Osteoblast (primary cell): ENCODE measurements at places on chromosomes 13 and 19. TPM values are rescaled to one million over a fixed set of nuclear protein-coding genes. Genes with fewer than 3 reads are reported as not detected.

- DNase-seq, result peak; percentile 87
These were observed 68.4 kb downstream of the SPATA13 start for GRCh38 chr13:24228852-24229458.

DNA sequence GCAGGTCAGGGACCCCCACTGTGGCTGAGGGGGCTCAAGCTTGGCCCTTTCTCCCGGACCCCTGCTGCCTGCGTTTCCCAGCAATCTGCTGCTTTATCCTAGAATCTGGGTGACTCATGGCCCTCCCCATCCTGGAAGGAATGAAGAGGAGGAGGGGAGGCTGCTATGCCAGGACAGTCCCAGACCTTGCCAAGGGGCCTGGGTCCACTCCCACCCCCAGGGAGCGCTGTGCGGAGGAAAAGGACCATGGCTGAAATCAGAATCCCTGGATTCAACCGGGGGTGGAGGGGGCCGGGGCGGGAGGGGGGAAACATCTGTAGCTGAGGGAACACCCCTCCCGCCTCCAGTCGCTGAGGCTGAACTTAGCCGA, 20.5 kb downstream of the ZNF114 start:
- DNase-seq, result peak; percentile 94

DNA sequence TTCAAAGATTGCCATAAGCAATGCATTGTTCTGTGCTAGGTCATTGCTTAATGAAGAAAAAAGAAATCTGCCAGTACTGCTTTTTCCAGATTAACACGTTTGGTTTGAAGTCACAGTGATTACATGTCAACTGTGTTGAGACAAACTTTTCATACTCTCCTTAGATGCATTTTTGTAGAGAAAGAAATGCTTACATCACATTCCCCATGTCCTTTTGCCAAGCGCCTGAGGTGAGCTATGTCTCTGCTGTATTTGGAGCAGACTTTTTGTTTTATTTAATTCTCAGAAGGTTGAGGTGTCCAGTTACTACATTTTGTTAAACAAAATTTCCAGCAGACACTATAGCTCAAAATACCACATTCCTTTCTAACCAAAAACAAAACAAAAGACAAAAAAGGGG, 16.2 kb downstream of the LACC1 start:
- no peak for DNase-seq

- no peak for DNase-seq
These were observed 583.6 kb downstream of the OLFM4 start for GRCh38 chr13:53612200-53612599.

DNA sequence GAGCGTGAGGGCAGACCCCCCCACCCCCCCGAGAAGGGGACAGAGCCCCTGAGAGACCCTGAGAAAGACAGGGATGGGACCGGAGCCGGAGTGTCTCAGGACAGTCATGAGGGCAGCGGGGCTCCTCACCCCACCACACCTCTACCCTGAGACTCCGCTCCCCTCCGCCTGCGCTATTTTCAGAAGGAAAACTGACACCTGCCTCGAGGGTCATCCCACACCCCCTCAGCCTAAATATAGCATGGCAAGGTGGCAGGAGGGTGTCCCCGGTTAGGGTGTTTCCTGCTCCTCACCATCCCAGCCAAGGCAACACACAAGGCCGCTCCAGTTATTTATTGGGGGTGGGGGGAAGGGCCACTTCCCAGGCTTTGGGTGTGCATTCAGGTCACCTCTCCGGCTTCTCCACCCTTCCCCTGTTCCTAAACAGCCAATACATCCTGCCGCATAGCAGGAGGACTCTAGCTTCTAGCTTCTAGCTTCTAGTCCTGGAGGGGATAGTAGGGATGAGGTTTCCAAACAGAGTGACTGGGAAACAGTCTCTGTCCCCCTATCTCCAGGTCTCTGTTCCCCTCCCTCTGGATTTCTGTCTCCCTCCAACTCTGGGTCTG, 1.4 kb upstream of the NTF4 start:
- peak; percentile 83 for DNase-seq

- DNase-seq, result no peak
These were observed 11.6 kb downstream of the FUZ start for GRCh38 chr19:49801401-49801888.

GRCh38 chr13:112643759-112644459, 45.9 kb upstream of the ATP11A start:
- no peak for DNase-seq

- peak; percentile 78 for DNase-seq
These were observed 41.5 kb downstream of the NFIC start for GRCh38 chr19:3407556-3408516.

GRCh38 chr13:89279374-89279773, 1608.2 kb downstream of the SLITRK5 start:
- no peak for DNase-seq

- peak; percentile 74 for DNase-seq
These were observed 34.9 kb upstream of the POP4 start for GRCh38 chr19:29571181-29571580.

DNA sequence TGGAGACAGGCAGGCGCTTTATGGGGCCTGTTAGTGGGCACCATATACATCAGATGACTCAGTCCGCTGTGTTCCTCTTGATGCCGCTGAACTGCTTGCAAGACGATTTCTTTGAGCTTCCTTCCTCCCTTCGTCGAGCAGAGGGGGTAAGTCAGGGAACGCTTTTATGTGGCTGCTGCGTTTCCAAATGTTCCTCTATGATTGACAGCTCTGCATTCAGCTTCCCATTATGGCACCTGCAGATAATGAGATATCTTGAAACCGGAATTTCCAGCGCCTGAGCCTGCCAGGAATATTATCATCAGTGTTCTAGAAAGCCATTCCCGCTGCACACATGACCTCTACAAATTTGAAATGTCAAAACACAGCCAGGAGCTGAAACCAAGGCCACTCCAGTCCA, 257.0 kb downstream of the TSHZ3 start:
- no peak for DNase-seq

Gene EFNA2
- total RNA-seq, result not detected in 2 replicates

Gene ANGPTL8
- total RNA-seq, result not detected in 2 replicates

Gene C19orf85
- total RNA-seq, result not detected in 2 replicates

Gene CLC
- not detected in 2 replicates for total RNA-seq

Gene ZNF709
- total RNA-seq, result 5.0 and 5.1 TPM in 2 replicates

Gene OR10H1
- total RNA-seq, result not detected in 2 replicates

Gene PNKP
- 42.1 and 43.8 TPM in 2 replicates for total RNA-seq
